ENCODE measurements at places on chromosomes 11 and 22. TPM values are rescaled to one million over a fixed set of nuclear protein-coding genes. Genes with fewer than 3 reads are reported as not detected.

DNA sequence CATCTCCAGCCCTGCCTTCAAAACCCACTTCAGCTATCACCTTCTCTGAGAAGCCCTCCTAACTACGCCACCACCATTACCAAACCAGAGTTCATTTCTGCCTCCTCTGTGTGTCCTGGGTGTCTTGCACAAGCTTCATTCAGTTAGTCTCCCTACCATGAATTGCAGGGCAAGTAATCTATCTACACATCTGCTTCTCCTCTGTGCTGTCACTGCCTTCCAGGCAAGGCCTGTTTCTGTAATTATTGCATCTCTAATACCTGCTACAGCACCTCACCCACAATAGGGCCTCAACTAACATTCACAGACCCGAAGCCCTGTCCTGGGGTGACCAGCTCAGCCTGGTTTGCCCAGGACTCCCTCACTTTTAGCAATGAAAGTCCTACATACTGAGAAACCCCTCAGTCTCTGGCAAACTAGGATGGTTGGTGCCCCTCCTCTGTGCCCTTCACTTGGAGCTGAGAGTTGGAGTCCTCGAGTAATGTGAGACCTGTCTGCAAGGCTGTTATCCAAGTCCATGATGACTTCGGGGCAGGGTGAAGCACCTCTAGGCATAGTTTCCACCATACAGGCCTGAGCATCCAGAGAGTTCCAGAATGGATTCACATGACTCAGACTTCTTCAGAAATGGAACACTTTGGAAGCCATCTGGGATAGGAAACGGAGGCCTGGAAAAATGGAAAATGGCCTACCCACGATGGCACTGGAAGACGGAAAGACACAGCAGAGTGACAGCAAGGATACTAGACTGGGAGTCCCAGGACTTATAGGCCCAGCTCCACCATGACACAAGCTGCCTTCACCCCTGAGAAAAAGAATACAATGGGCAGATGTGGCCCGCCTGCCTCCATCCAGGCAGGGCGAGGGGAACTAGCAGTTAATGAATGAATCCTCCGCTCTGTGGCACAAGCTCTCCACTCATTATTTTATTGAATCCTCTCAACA is 269.3 kb downstream of the BUD13 start:
- H3K27me3 ChIP-seq: peaks cover 16% of the 10 kb centered on the region
- H3K4me3 ChIP-seq: no peak overlapping the region
- no peak overlapping the region for H3K27ac ChIP-seq
- peaks cover 61% of the 10 kb centered on the region for H3K4me1 ChIP-seq
- no peaks in the 10 kb centered on the region for H3K36me3 ChIP-seq

GRCh38 chr11:64544616-64545296 is 46.3 kb upstream of the SLC22A12 start:
- DNase-seq: no peak
- no peak overlapping the region for H3K27ac ChIP-seq
- peaks cover under 1% of the 10 kb centered on the region for H3K4me1 ChIP-seq
- H3K27me3 ChIP-seq: no peaks in the 10 kb centered on the region

DNA sequence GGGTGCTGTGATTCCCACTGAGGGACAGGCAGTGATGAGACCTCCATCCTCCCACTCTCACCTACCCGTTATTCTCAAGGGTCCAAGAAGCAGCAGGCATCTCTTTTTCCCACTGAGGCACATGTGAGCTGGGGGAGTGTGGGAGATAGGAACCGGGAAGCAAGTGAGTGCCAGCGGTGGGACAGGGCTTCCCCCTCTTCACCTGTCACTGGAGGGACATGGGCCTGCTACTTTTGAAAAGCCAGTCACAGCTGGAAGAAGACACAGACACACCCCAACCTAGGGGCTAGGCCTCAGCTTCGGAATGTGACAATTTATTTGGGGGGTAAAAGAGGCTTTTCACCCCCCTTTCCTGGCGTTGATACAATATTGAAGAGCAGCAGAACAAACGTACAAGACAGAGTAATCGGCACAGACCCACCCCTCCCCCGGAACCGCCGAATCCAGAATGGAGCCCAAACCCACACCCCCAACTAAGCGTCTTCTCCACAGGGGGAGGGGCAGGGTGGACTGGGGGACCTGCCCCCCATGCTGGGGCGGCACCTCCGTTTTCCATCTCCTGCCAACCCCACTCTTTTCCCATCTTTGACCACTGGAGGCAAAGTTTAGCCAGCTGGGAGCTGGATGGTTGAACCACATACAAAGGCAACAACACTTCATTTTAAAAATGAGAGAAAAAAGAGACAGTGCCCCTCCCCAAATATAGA is 10.7 kb downstream of the CBX6 start:
- peaks cover 34% of the 10 kb centered on the region for H3K36me3 ChIP-seq
- no peak overlapping the region for H3K4me3 ChIP-seq
- no peak for DNase-seq
- no peak overlapping the region for H3K27ac ChIP-seq
- peaks cover 67% of the 10 kb centered on the region for H3K4me1 ChIP-seq

GRCh38 chr11:113613619-113614018 is 92.5 kb downstream of the TMPRSS5 start:
- no peak for DNase-seq
- H3K27ac ChIP-seq: no peak overlapping the region
- no peaks in the 10 kb centered on the region for H3K27me3 ChIP-seq
- no peaks in the 10 kb centered on the region for H3K4me1 ChIP-seq
- H3K4me3 ChIP-seq: no peak overlapping the region

OR51Q1 gene
- total RNA-seq: not detected

NXPE1 gene
- not detected for total RNA-seq

DNA sequence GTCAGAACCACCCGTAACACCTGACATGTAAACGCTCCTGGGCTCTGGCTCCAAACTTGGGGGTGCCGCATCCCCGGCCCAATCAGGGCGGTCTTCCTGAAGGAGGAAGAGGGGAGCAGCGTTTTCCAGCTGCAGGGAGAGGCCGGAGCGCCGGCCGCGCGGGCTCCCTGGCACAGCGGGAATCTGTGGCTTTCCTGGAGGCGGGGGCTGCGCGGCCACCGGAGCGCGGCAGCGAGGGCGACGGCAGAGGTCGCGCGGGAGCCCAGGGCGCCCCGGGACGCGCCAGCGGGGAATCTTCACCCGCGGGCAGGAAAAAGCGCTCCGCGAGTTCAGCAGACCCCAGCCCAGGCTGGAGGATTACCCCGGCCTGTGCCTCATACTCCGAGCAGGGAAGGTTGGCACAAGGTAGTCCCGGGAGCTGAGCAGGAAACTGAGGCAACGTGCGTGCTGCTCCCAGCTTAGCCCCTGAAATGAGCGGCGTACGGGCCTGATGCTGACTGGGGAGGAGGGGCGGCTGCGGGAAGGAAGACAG is 600 bp upstream of the ESAM start:
- no peak overlapping the region for H3K27ac ChIP-seq
- H3K27me3 ChIP-seq: peaks cover 52% of the 10 kb centered on the region

MS4A4A gene
- total RNA-seq: 11.0 TPM

- H3K4me1 ChIP-seq: peaks cover 29% of the 10 kb centered on the region
- no peak overlapping the region for H3K4me3 ChIP-seq
- DNase-seq: peak; percentile 96
- peaks cover 63% of the 10 kb centered on the region for H3K36me3 ChIP-seq
- H3K27ac ChIP-seq: peak overlapping the region; percentile 37
These were observed 7.9 kb upstream of the FADS3 start for GRCh38 chr11:61899146-61899841.

RELA gene
- total RNA-seq: 14.5 TPM

GLYATL2 gene
- 1.9 TPM for total RNA-seq

DNA sequence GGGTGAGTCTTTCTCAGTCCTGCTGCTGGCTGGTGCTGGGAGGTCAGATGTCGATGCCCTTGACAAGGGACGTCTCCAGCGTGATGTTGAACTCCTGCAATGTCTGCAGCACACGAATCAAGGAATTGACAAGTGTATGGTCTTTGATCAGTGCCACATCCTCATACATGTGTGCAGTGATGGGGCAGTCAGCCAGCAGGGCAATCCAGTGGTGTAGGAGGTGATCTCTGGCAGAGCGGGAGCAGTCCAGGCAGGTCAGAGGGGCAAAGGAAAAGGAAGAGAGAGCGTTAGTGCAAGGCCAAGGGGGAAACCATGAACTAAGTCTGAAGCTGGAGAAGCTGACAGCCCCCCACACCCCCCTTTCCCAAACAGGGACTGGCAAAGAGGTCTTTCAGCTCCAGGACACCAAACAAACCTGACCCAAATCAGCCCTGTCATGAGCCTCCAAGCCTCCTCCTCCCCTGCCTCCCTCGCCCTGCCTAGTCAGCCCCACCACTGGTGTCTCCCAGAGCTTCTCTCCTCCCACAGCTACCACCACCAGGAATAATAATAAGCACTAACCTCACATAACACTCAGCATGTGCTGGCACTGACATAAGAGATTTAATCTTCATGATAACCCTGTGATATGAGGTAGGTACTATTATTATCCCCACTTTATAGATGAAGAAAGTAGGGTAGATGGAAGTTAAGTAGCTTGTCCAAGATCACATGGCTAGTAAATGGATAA is 48.4 kb upstream of the SCUBE2 start:
- H3K27ac ChIP-seq: peak overlapping the region; percentile 70
- H3K27me3 ChIP-seq: no peaks in the 10 kb centered on the region
- no peak overlapping the region for H3K4me3 ChIP-seq
- peaks cover 33% of the 10 kb centered on the region for H3K4me1 ChIP-seq
- no peak for DNase-seq

Measured in spinal cord (tissue), 10 donors.